Activated T-helper 2 cell treated with anti-CD3 and anti-CD28 coated beads, Interferon-gamma antibody, Interleukin-2, Interleukin-4, amounts not matched to agents 10 μg/mL and 5 μg/mL and 100 μg/mL, durations not matched to agents 14 hours and 24 hours and 36 hours (primary cell): ENCODE measurements at places on chromosomes 12 and 14. TPM values are rescaled to one million over a fixed set of nuclear protein-coding genes. Genes with fewer than 3 reads are reported as not detected.

GRCh38 chr12:20822415-20822814 is 11.9 kb downstream of the SLCO1B3 start:
- DNase-seq, result no peak

GRCh38 chr12:119689935-119690500 is 22.1 kb downstream of the PRKAB1 start:
- no peak for DNase-seq

DNA sequence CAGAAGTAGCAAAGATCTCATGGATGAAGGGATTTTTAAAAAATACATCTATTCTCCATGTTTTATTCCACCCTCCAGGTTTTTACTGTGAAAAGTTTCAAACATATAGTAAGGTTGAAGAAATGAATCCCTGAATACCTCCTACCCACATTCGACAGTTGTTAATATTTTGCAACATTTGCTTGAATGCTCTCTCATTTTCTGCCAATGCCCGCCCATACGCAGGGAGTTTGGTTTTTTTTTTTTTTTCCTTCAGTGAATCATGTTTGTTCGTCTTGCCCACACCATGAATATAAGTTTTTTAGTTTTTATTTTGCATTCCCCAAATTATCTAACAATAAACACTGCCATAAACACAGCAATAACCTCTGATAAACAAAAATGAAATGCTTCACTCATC is 82.9 kb downstream of the MAP1LC3B2 start:
- DNase-seq, result no peak

GRCh38 chr14:73753887-73754795 is 40.0 kb upstream of the PNMA1 start:
- peak; percentile 50 for DNase-seq

GRCh38 chr14:68135566-68135965 is 316.0 kb downstream of the RAD51B start:
- no peak for DNase-seq

DNA sequence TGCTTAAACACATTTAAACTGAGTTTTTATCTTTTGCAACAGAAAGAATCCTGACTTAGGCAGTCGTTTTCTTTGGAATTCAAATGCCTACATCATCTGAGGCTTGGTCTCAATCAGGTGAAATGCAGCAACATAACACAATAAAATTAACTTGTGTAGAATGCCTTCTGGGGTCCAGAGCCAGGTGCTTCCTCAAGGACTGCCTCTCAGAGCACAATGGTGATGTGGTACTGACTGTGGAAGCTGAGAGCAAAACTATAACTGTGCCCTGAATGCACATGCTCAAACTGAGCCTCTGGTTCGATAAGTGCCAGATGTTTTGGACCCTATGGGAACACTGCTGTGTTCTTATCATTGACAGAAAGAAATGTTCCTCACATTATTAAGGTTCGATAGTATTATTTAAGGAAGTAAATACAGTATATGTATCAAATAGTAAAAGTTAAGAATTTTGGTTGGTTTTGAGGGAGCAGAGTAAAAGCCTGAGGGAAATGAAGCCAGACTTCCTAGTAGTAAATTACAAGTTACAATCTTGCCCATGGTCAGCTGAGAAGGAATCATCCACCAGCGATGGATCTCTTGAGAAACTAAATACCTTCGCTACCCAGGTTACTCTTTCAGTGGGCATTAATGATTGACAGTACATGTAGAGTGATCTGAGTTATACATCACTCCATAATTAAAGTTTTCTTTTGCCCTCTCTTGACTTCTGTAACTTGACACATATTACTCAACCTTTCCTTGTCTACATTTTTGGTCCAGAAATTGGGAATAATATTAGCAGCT is 122.9 kb upstream of the ATP2B1 start:
- DNase-seq, result no peak

DNA sequence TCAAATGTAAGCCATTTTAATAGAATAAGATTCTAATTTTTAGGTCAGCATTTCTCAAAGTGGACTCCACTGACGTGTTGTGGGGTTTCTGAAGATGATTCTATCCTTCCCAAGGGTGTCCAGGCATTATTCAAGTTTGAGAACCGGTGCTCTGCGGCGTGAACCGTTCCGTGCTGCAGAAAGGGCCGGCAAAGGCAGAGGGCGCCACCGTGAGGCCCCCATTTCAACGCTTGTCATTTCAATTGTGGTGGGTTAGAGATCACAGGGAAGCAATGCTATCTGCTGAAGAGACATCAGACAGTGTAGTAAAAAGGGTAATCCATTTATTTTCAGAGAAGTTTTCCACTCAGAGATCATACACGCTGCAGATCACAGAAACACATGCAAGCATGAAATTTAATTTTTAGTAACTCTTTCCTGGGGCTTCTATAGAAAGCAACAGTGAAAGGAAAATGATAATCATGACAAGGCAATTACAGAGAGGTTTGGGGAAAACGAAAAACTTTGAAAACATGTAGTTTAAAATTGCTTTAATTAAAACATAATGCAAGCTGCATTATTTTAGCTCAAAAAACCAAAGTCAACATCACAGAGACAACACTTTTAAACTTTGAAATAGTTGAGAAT is 201.7 kb downstream of the EXOC5 start:
- DNase-seq, result peak; percentile 12

DNA sequence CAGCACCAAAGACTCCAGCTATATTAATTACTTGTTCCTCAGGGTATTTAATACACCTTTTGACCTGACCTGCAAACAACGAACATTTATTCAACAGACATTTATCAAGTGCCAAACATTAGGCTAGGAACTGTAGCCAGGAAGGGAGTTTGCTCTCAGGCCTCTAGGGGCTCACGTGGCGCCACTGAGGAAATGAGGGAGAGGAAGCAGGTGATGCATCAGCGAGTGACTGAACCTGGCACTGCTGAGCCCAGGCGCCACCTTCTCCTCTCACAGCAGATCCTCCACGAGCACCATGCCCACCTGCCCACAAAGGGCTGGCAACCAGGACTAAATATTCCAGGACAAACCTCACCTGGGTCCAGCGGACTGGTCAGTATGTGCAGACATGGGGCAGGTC is 50.2 kb downstream of the SETD3 start:
- no peak for DNase-seq

DNA sequence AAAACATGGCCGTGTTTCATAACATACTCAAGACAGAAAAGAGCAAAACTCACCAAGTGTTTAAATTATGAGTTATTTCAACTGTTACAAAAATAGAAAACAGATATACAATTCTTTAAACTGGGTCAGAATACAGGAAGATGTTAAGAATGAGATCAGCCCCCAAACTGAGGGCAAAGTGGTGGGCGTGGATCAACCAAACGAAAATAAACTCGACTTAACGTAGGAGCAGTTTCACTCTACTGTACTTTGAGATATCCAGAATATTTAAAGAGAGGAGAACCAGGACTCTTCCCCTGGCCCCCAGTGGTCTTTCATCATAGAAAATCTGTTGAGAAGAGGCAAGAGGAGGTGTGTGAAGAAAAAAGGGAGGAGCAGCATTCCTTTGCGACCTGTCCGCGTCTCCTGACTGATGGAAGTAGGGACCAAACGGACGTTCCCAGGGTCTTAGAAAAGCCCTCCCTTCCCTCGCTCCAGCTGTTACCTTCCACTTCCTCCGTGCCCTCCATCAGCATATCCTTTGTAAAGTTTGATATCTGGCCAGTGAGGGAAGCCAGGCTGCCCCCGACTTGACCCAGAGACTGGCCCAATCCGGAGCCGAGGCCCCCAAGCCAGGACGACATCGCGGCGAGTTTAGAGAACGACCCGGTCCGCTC is 668 bp downstream of the TRIP11 start:
- DNase-seq, result no peak

DNA sequence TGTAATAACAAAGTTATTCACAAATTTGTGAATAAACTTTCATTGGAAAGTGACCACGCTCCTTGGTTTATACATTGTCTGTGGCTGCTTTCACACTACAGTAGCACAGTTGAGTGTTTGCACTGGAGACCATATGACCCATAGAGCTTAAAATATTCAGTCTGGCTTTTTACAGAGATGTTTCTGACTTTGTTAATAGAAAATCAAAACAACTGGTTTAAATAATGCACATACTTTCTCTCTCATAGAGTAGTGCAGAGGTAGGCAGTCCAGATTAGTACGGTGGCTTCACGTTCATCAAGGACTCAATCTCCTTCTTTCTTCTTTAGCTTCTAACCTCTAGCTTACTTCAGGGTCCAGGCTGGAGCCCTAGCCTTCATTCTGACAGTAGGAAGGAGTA is 36.2 kb downstream of the PSEN1 start:
- no peak for DNase-seq

The PPP1R13B gene
- 7.8 and 13.5 TPM in 2 replicates for total RNA-seq

The INHBC gene
- total RNA-seq, result 0.14 TPM in 2 replicates

The SAMD15 gene
- total RNA-seq, result 0.41 and 0.57 TPM in 2 replicates
